ENCODE measurements at places on chromosomes 12 and 14. TPM values are rescaled to one million over a fixed set of nuclear protein-coding genes. Genes with fewer than 3 reads are reported as not detected.
A peak's percentile ranks its signal among the peaks of the same experiment; 100 is the strongest.

- no peak overlapping the region for H3K4me3 ChIP-seq
- no peaks in the 10 kb centered on the region for H3K4me1 ChIP-seq
- no peak overlapping the region for H3K27ac ChIP-seq
Observed at GRCh38 chr12:40137252-40137651, 31.4 kb upstream of the SLC2A13 start.

- no peak overlapping the region for H3K27ac ChIP-seq
- H3K4me1 ChIP-seq = no peaks in the 10 kb centered on the region
- no peaks in the 10 kb centered on the region for H3K36me3 ChIP-seq
- H3K4me3 ChIP-seq = no peak overlapping the region
- no peaks in the 10 kb centered on the region for H3K27me3 ChIP-seq
Observed at GRCh38 chr12:84035766-84036165, 876.8 kb downstream of the SLC6A15 start.

DNA sequence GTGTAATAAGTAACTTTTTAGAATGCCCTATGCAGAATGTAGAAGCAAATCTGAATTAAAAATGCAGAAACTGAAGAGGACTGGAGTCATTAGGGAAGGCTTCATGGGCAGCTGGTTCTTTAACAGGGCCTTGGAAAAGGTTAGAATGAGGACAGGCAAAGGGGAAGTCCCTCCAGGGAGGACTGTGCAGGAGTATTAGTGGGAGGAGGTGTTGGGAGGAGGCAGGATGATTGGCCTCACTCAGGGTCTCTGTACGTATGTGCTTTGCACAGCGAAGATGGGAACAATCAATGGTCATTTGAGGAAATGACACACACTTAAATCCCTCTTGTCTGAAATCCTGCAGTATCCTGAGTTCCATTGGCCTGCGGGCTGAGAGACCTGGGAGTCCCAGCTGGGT, 119.7 kb downstream of the PTCSC3 start:
- H3K27ac ChIP-seq = no peak overlapping the region
- H3K4me3 ChIP-seq = no peak overlapping the region
- no peak for DNase-seq
- peaks cover 4% of the 10 kb centered on the region for H3K27me3 ChIP-seq
- no peaks in the 10 kb centered on the region for H3K36me3 ChIP-seq

GRCh38 chr14:93628048-93628447, 160.2 kb downstream of the PRIMA1 start:
- no peak for DNase-seq
- no peaks in the 10 kb centered on the region for H3K36me3 ChIP-seq
- no peak overlapping the region for H3K4me3 ChIP-seq
- H3K4me1 ChIP-seq = no peaks in the 10 kb centered on the region

- no peaks in the 10 kb centered on the region for H3K36me3 ChIP-seq
- H3K27ac ChIP-seq = no peak overlapping the region
- H3K4me1 ChIP-seq = no peaks in the 10 kb centered on the region
- peaks cover 6% of the 10 kb centered on the region for H3K27me3 ChIP-seq
Observed at GRCh38 chr14:22071006-22071405, 397.4 kb upstream of the OR4E1 start.

- no peak overlapping the region for H3K4me3 ChIP-seq
- H3K27me3 ChIP-seq = no peaks in the 10 kb centered on the region
- no peaks in the 10 kb centered on the region for H3K4me1 ChIP-seq
- DNase-seq = no peak
- no peak overlapping the region for H3K27ac ChIP-seq
- H3K36me3 ChIP-seq = peaks cover 5% of the 10 kb centered on the region
Observed at GRCh38 chr12:3087758-3088650, 10.8 kb downstream of the TSPAN9 start.

DNA sequence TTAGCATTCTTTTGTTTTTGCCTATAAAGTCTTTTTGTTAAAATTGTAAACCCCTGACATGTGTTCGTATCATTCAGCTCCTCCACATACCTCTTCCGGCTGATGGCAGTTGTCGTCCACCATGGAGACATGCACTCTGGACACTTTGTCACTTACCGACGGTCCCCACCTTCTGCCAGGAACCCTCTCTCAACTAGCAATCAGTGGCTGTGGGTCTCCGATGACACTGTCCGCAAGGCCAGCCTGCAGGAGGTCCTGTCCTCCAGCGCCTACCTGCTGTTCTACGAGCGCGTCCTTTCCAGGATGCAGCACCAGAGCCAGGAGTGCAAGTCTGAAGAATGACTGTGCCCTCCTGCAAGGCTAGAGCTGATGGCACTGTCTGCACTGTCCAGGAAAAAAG, 7.7 kb downstream of the ALKBH2 start:
- H3K27ac ChIP-seq = no peak overlapping the region
- DNase-seq = no peak
- H3K36me3 ChIP-seq = peaks cover 42% of the 10 kb centered on the region
- peaks cover 3% of the 10 kb centered on the region for H3K4me1 ChIP-seq

- H3K36me3 ChIP-seq = no peaks in the 10 kb centered on the region
- no peaks in the 10 kb centered on the region for H3K4me1 ChIP-seq
- H3K27ac ChIP-seq = no peak overlapping the region
- peak; percentile 31 for DNase-seq
- no peak overlapping the region for H3K4me3 ChIP-seq
Observed at GRCh38 chr12:44000309-44000952, 164.6 kb downstream of the TMEM117 start.

GRCh38 chr14:102314242-102315011, 5.1 kb upstream of the ZNF839 start:
- peak; percentile 79 for DNase-seq
- peaks cover 11% of the 10 kb centered on the region for H3K4me1 ChIP-seq
- H3K27ac ChIP-seq = peak overlapping the region; percentile 19
- no peaks in the 10 kb centered on the region for H3K36me3 ChIP-seq
- H3K4me3 ChIP-seq = peak overlapping the region; percentile 46

- H3K27ac ChIP-seq = peak overlapping the region; percentile 93
- peaks cover 14% of the 10 kb centered on the region for H3K4me1 ChIP-seq
- peak; percentile 69 for DNase-seq
- H3K27me3 ChIP-seq = no peaks in the 10 kb centered on the region
Observed at GRCh38 chr12:6534945-6535696, 804 bp downstream of the GAPDH start.

DNA sequence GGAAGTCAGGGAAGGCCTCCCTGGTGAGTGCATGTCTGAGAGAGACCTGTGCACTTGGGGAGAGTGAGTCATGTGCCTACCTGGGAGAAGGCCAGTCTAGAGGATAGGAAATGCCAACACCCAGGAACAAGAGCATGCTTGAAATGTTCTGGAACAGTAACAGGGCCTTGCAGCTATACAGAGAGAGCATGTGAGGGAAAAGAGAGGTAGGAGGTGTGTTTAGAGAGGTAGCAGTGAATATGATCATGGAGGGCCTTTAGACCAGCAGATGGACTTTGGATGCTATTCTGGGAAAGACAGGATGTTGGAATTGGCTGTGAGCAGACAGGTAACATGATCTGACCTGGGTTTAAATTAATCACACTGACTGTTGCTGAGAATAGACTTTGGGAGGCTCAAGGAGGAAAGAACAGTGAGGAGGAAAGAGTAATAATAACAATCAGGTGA, 1143.6 kb downstream of the FLRT2 start:
- H3K4me1 ChIP-seq = peaks cover 4% of the 10 kb centered on the region
- H3K27me3 ChIP-seq = no peaks in the 10 kb centered on the region
- H3K4me3 ChIP-seq = no peak overlapping the region
- no peak overlapping the region for H3K27ac ChIP-seq

DNA sequence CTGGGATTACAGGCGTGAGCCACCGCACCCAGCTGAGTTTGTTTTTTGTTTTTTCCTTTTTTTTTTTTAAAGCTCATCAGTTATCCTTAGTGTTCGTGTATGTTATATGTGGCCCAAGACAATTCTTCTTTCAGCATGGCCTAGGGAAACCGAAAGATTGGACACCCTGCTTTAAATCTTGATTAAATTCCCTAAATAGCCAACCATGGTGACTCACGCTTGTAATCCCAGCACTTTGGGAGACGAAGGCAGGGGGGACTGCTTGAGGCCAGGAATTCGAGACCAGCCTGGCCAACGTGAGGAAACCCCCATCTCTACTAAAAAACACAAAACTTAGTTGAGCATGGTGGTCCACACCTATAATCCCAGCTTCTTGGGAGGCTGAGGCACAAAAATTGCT, 131.1 kb downstream of the MED13L start:
- no peak overlapping the region for H3K4me3 ChIP-seq
- H3K27ac ChIP-seq = no peak overlapping the region
- no peak for DNase-seq
- H3K4me1 ChIP-seq = peaks cover 16% of the 10 kb centered on the region
- H3K27me3 ChIP-seq = no peaks in the 10 kb centered on the region

- H3K27me3 ChIP-seq = peaks cover 27% of the 10 kb centered on the region
- no peak overlapping the region for H3K27ac ChIP-seq
- no peaks in the 10 kb centered on the region for H3K36me3 ChIP-seq
- no peak overlapping the region for H3K4me3 ChIP-seq
- peaks cover 2% of the 10 kb centered on the region for H3K4me1 ChIP-seq
Observed at GRCh38 chr12:4037747-4038312, 164.6 kb upstream of the PARP11 start.

DNA sequence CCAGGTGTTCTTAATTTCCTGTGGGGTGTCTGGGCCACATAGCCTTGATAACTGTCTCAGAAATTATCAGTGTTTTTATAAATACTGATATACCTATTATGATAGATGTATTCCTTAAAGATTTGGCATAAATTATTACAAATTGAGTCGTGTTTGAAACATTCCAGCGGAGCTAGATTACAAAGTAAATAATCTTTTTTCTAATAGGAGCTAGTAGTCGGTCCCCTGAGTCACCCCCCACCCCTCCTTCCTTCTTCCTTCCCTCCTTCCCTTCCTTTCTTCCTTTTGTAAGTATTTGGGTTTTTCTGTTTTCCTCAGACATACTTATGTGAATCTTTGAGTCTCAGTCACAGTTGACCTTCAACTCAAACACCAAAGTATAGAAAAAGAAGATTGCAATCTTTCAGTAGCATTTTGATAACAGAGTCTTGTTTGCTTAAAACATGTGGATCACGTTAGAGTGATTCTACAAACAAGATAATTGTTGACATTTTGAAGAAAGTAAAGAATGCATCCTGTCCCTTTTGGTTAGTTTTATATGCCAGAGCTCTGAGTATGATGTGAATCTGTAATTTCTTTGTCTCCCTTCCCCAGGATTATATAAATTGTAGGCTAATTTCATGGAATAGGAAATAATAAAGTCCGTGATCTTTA, 264.0 kb downstream of the FUT8 start:
- H3K27me3 ChIP-seq = no peaks in the 10 kb centered on the region
- H3K36me3 ChIP-seq = no peaks in the 10 kb centered on the region
- H3K27ac ChIP-seq = no peak overlapping the region
- peak; percentile 3 for DNase-seq
- H3K4me3 ChIP-seq = no peak overlapping the region
- H3K4me1 ChIP-seq = peaks cover 3% of the 10 kb centered on the region

DNA sequence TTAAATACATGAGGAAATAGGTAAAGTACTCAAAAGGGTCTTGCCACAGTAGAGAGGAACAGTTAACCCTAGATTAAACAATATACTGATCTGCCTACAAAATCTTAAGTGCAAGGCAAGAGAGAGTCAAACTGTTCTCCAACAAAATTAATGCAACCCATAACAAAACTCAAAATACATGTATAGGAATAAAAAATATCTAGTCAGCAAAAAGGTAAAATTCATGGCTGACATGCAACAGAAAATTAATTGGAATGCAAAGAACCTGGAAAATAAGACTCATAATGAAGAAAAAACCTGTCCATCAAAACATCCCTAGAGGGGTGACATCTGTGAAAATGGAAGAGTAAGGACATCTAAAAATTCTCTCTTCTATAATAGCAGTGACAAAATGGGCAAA, 173.6 kb downstream of the ADAMTS20 start:
- no peak overlapping the region for H3K4me3 ChIP-seq
- H3K4me1 ChIP-seq = no peaks in the 10 kb centered on the region
- no peaks in the 10 kb centered on the region for H3K27me3 ChIP-seq
- DNase-seq = no peak
- no peak overlapping the region for H3K27ac ChIP-seq

Gene EFS
- polyA plus RNA-seq = 11.6 TPM

Gene CPNE8
- not detected for polyA plus RNA-seq

Gene APOF
- not detected for polyA plus RNA-seq

Gene C1S
- 85.4 TPM for polyA plus RNA-seq

Gene PHLDA1
- 32.4 TPM for polyA plus RNA-seq

Gene KRT6C
- not detected for polyA plus RNA-seq

Gene RGS6
- not detected for polyA plus RNA-seq

Gene CMKLR1
- polyA plus RNA-seq = not detected

Data from IMR-90 (cell line).